ENCODE measurements at places on chromosomes 16 and 17. TPM values are rescaled to one million over a fixed set of nuclear protein-coding genes. Genes with fewer than 3 reads are reported as not detected.

The OR3A3 gene
- total RNA-seq, result not detected

The SSTR5 gene
- 7.2 TPM for total RNA-seq

DNA sequence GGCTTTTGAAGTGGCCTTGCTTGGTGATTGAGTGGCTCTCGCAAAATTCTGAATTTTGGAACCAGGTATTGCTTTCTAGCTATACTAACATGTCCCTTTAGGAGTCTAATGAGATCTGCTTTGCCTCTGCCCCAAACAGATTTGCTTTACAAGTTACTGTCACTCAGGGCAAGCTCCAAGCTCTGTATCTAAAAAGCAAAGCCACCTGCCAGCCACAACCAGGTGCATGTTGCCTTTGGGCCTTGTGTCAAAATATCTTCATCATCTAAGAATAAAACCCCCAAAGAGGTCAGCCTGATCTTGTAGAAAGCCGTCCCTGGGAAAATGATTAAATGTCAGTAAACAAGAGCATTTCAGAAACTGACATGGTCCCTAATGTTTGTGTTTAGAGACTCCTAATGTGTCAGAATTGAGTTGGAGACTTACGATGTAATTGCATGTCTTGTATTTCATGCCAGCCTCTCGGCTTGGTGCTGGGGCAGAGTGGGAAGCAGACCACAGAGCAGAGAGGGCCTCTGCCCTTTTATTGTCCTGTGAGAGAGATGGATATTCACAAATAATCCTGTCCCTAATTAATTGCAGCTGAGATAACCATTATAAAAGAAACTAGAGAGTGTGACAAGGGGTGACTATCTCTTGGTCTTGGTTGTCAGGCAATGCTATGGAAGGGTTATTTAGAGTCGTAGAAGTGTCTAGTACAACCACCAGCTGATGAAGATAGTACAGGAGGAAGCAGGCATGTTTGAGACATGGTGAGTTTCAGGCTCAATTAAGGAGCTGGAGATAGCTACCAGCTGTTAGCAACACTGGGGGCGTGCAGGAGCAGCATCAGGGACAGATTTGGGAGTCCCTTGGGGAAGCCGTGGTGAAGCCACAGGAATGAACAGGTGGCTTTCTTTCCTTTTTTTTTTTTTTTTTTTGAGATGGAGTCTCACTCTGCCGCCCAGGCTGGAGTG is 90.7 kb downstream of the PITPNC1 start:
- no peak for DNase-seq

The TPPP3 gene
- total RNA-seq, result 1.2 TPM

- no peak for DNase-seq
Measured at GRCh38 chr16:2912330-2913199, 834 bp downstream of the FLYWCH1 start.

The NSRP1 gene
- 24.9 TPM for total RNA-seq

DNA sequence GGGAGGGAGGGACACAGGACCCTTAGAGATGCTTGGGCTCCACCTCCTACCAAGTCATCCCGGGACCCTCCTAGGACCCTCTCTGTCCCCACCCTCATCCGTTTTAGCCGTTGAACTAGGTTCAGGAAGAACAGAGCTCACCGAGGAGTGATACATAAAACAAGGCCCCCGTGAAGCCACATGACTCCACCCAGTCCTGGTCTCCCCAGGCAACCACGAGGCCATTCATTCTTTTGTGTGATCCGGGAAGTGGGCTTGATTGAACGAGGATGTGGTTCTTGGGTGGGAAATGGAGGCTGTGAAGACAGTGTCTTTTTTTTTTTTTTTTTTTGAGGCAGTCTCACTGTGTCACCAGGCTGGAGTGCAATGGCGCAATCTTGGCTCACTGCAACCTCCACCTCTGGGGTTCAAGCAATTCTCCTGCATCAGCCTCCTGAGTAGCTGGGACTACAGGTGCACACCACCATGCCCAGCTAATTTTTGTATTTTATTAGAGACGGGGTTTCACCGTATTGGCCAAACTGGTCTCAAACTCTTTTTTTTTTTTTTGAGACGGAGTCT is 14.8 kb downstream of the TRARG1 start:
- no peak for DNase-seq

The RASD1 gene
- total RNA-seq, result 0.30 TPM

The GRAP gene
- total RNA-seq, result 0.27 TPM

The EME1 gene
- 31.8 TPM for total RNA-seq

The TBC1D26 gene
- total RNA-seq, result 1.1 TPM

The MEOX1 gene
- not detected for total RNA-seq

DNA sequence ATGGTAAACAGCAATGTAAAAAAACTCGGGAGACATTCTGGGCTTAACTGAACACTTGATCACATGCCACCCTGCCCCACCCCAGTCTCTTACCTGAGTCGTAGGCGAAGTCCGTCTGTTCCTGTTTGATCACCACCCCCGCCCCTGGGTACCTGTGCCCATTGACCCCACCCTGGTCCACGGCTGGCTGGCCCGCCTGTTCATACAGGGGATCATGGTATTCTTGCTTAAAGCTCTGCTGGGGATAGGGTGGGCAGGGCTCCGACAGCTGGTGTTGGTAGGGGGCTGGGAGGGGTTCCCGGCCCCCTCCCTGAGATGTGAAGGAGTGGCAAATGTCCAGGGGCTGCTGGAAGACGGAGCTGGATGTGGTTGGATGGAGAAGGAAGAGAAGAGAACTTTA is 13.6 kb downstream of the ETV4 start:
- DNase-seq, result no peak

DNA sequence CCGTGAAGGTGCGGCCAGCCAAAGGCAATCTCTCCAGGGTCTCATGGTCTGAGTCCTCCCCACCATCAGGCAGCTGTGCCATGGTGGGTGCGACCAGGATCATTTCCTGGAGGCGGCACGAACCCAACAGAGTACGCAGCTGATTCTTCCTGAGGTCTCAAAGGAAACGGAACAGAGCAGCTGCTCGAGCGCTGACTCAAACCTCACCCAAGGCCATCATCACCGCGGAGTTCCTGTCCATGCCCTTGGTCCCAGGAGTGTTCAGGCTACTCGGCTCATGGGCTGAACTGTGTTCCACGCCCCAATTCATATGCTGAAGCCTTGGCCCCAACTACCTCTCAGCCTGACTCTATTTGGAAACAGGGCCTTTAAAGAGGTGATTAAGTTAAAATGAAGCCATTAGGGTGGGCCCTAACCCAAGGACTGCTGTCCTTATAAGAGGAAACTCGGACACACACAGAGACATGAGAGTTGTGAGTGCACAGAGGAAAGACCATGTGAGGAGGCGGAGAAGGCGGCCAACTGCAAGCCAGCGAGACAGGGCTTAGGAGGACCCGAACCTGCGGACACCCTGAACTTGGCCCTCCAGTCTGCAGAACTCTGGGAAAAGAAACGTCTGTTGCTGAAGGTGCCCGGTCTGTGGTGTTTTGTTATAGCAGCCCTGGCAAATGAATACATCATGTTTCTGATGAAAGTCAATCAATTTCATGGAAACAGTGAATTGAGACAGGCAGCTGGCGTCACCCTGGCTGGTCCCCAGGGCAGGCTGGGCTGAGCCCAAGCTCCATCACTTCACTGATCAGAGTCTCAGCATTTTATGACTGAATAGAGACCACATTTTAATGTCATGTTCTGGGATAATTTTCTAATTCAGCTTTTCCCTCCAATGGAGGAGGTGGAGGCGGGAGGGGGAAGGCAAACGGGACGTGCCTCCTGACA is 13.7 kb downstream of the MXRA7 start:
- no peak for DNase-seq

GRCh38 chr17:35341411-35341992 is 31.9 kb downstream of the SLFN11 start:
- DNase-seq, result no peak

The MCRIP1 gene
- 59.2 TPM for total RNA-seq

- no peak for DNase-seq
Measured at GRCh38 chr16:4381072-4381934, 9.7 kb downstream of the VASN start.

DNA sequence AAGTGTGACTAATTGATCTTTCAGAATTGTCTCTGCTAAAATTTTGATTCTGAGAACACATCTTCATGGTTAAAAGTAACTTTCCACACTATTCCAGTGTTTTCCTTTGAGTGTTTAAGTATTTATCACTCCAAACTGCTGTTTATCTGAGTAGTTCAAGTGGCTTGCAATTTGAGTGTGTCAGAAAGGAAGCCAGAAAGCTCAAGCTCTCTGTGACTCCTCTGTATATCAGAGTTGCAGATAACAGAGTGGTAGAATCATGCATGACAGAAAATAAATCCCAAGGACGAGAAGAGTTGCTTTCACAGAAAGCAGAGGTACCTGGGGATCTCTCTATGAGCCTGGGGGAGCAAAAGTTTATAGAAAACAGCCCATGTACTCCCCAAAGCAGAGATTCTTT is 130.0 kb downstream of the CYB561 start:
- no peak for DNase-seq

The CCL1 gene
- total RNA-seq, result not detected

DNA sequence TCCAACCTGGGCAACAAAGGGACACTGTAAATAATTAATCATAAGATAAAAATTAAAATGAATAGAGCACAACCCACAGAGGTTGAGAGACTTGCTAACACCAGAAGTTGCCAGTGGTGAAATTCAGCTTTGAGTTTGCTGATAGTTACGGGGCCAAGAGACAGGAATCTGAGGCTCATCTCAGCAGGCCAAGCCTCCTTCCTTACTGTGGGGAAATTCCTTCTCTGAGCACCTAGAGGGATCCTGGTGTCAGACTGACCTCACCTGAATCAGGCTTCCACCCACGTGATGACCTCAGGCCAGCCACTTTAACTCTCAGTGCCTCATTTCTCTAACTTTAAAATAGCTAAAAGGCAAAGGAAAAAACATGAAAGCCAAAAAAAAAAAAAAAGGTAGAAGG is 4.7 kb downstream of the ABAT start:
- no peak for DNase-seq

The PLD2 gene
- total RNA-seq, result 47.7 TPM

The GFAP gene
- not detected for total RNA-seq

The CLDN7 gene
- total RNA-seq, result 286 TPM

DNA sequence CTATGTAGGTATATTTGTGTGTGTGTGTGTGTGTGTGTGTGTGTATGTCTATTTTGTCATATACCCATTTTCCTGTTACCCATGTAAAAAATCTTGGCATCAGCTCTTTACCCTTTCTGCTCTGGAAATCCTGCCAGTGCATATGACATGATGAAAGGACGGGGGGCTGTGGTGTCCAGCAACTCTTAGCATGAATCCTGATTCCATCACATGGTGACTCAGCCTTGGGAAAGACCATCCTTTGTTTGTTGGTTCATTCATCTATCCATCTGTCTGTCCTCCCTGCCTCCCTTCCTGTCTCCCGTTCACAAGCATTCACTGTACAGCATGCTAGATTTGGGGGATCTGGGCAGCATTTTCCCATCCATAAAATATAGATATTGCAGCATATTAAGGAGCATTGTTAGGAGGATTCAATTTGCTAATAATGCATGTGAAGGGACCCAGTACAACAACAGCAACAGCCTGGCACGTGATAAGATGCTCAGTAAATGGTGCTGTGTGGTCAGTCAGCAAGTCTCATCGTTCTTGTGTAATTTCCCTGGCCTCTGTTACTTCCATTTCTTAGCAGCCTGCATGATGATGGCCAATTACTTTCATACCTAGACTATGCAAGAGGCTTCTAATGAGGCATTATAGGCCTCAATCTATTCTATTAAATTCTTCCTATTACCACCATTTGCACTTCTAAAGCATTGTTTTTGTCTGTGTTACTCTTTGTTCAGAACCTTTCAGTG is 191.0 kb downstream of the PRKCA start:
- DNase-seq, result no peak

DNA sequence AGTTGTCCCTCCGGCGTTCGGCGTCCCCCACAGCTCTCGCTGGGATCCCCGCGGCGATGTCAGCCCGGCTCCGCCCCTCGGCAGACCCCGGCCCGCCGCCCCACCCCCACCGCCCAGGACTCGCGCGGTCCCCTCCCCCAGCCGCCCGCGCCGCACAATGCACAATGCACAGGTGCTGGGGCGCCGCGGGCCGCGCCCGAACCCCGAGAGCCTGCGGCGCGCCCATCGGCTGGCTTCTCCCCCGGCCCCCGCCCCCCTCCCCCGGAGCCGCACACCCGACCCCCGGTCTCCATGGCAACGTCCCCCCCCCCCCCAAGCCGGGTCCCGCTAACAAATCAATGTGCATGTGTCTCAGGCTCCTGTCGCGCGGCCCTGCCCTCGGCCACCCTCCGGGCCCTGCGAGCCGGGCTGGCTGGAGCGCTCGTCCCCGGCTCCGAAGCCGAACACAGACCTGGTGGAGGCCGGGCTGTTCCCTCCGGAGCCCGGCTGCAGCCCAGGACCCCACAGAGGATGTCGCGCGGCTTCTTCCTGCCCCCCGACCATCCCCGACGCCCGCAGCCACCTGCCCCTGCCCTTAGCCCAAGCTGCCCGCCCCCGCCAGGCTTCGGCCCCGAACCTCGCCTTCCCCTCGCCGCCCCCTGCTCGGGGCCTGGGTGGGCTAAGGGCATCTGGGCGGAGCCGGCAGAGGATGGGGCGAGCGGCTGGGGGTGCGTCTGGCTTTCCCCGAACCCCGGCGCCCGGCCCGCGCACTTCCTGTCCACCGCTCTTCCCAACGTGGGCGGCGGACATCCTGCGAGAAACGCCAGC is 818 bp upstream of the CBX8 start:
- DNase-seq, result no peak

The SPATA22 gene
- not detected for total RNA-seq

GRCh38 chr17:70278844-70279462 is 109.6 kb downstream of the KCNJ2 start:
- no peak for DNase-seq

GRCh38 chr17:78252701-78253635 is 21.5 kb downstream of the TMEM235 start:
- DNase-seq, result no peak

- DNase-seq, result no peak
Measured at GRCh38 chr17:2398655-2399571, 1.9 kb downstream of the MNT start.

DNA sequence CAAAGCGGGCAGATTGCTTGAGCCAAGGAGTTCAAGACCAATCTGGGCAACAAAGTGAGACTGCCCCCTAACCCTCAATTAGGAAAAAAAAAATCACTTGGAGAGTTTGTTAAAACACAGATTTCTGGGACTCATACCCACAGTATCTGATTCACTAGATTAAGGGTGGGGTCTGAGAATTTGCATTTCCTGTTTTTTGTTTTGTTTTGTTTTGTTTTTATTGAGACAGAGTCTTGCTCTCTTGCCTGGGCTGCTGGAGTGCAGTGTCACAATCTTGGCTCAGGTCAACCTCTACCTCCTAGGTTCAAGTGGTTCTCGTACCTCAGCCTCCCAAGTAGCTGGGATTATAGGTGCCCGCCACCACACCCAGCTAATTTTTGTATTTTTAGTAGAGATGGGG is 1.1 kb downstream of the HEATR9 start:
- DNase-seq, result no peak

- DNase-seq, result no peak
Measured at GRCh38 chr17:51428668-51429495, 168.5 kb downstream of the UTP18 start.

- no peak for DNase-seq
Measured at GRCh38 chr16:79638386-79638785, 37.8 kb upstream of the MAF start.

The FLII gene
- 264 TPM for total RNA-seq

The GPR139 gene
- not detected for total RNA-seq

The APOH gene
- total RNA-seq, result 1.7 TPM

The LRRC37A gene
- 1.2 TPM for total RNA-seq
